ENCODE measurements at places on chromosomes 5 and 9. TPM values are rescaled to one million over a fixed set of nuclear protein-coding genes. Genes with fewer than 3 reads are reported as not detected.

The ZNF454 gene
- total RNA-seq: not detected

DNA sequence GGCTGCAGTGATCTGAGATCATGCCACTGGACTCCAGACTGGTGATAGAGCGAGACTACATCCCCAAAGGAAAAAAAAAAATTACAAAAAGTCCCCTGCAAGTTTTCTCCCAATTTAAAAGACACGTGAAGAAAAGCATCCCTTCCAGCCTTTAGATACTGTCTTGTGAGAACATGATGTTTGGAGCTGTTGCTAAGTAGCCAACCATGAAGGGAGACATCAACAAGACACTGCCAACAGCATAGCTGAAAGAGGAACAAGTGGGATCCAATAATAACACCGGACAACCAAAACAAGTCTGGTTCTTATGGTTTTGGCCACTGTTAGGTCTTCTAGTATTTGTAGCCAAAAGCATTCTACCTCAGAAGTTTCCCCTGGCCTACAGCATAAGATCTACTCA, 118.9 kb upstream of the CCDC180 start:
- H3K36me3 ChIP-seq: no peaks in the 10 kb centered on the region
- H3K27me3 ChIP-seq: no peaks in the 10 kb centered on the region
- no peak overlapping the region for H3K27ac ChIP-seq

DNA sequence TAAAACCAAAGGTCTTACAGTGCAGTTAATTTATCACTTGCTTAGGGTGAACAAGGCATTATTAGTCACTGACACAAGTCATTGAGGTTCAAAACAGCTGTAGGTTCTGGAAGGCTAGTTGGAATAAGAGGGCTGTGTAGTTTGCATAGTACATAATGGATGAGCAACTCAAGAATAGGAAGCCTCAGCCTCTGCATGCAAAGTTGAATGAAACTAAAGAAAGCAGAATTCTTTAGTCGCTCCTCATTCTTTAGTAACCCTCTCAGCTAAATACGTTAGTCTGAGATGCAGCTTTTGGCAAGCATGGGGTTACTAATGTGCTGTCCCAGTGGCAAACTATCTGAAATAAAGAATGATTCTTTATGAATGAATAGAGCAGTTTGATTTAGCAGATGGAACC, 74.2 kb downstream of the ADGRV1 start:
- no peaks in the 10 kb centered on the region for H3K4me1 ChIP-seq
- H3K27me3 ChIP-seq: no peaks in the 10 kb centered on the region
- H3K4me3 ChIP-seq: no peak overlapping the region
- H3K27ac ChIP-seq: no peak overlapping the region

- peaks cover 84% of the 10 kb centered on the region for H3K36me3 ChIP-seq
- no peak for DNase-seq
Observed at GRCh38 chr9:87661241-87661640, 64.7 kb upstream of the CTSL start.

DNA sequence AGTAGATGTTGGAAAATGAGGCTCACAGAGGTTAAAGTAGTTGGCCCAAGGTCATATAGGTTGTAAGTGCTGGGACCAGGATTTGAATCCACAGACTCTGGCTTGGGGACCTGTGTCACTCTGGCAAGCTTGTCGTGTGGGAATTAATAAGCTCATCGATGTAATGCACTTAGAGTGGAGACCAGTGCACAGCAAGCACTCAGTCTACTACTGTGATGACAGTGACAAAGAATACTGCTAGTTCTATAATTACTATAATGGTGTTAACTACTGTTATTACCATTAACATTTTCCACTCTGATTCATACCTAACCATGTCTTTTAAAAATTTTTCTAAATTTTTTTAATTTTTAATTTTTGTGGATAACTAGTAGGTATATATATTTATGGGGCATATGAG, 12.8 kb downstream of the PAM start:
- no peaks in the 10 kb centered on the region for H3K27me3 ChIP-seq
- H3K27ac ChIP-seq: no peak overlapping the region
- no peak for DNase-seq
- H3K36me3 ChIP-seq: no peaks in the 10 kb centered on the region

DNA sequence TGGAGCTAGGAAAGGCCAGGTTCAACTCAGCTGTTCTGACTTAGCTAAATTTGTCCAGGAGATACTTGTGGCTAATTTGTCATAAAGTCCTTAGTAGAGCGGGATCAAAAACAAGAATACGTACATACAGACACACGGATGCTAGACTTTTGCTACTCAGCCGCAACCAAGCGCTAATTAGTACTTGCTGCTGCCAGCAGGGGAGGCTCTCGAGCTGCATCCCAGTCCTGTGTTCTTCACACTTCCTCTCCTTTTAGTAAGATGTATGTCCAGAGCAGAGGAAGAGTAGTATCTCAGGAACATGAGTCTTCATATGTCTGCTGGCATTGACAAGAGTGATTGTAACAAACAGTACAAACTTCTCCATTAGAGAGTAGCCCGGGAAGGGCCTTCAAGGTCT, 58.3 kb downstream of the CYFIP2 start:
- no peak overlapping the region for H3K4me3 ChIP-seq
- H3K4me1 ChIP-seq: no peaks in the 10 kb centered on the region
- 0 out of 2 replicates have a peak, but pooled peaks cover 3% of the 10 kb centered on the region for H3K27me3 ChIP-seq
- no peak overlapping the region for H3K27ac ChIP-seq
- no peak for DNase-seq

The RASGRF2 gene
- total RNA-seq: 12.5 TPM

- H3K36me3 ChIP-seq: no peaks in the 10 kb centered on the region
- H3K27ac ChIP-seq: peak overlapping the region; percentile 31
- H3K4me1 ChIP-seq: peaks cover 14% of the 10 kb centered on the region
- DNase-seq: no peak
- no peak overlapping the region for H3K4me3 ChIP-seq
Observed at GRCh38 chr5:96335873-96336272, 97.2 kb downstream of the PCSK1 start.

GRCh38 chr5:150561571-150562275, 53.8 kb downstream of the NDST1 start:
- H3K4me3 ChIP-seq: no peak overlapping the region
- DNase-seq: no peak
- H3K27me3 ChIP-seq: no peaks in the 10 kb centered on the region
- H3K4me1 ChIP-seq: peaks cover 8% of the 10 kb centered on the region

The WASHC1 gene
- 4.8 TPM for total RNA-seq

GRCh38 chr5:134905246-134905996, 490 bp downstream of the PCBD2 start:
- 0 out of 2 replicates have a peak, but pooled peaks cover 3% of the 10 kb centered on the region for H3K4me1 ChIP-seq
- H3K27ac ChIP-seq: peak overlapping the region; percentile 91
- H3K27me3 ChIP-seq: no peaks in the 10 kb centered on the region
- DNase-seq: no peak
- H3K4me3 ChIP-seq: peak overlapping the region; percentile 95

The BRIX1 gene
- total RNA-seq: 81.5 TPM

- no peaks in the 10 kb centered on the region for H3K36me3 ChIP-seq
- H3K4me1 ChIP-seq: no peaks in the 10 kb centered on the region
- no peak overlapping the region for H3K4me3 ChIP-seq
- no peak overlapping the region for H3K27ac ChIP-seq
- no peak for DNase-seq
Observed at GRCh38 chr9:136489731-136490130, 6.9 kb upstream of the SEC16A start.

DNA sequence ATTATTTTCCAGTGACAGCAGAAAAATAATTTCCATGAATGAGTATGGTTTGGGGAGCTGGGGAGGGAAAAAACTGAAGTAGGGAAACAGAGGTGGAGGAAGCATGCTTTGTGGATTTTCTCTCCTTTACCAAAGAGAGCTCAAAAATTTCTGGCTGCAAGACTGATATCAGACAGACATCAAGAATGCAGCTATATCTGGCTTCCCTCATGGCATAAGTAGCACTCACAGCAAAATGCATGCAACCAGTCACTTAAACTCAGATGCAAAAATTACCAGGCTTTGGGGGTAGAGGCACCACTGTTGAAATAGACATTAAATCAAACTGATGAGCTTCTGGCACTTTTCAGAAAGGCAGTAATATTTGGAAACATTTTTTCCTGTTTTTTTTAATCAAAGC, 196.9 kb downstream of the TSSK1B start:
- no peak for DNase-seq
- H3K27me3 ChIP-seq: no peaks in the 10 kb centered on the region
- H3K36me3 ChIP-seq: no peaks in the 10 kb centered on the region
- no peak overlapping the region for H3K27ac ChIP-seq

DNA sequence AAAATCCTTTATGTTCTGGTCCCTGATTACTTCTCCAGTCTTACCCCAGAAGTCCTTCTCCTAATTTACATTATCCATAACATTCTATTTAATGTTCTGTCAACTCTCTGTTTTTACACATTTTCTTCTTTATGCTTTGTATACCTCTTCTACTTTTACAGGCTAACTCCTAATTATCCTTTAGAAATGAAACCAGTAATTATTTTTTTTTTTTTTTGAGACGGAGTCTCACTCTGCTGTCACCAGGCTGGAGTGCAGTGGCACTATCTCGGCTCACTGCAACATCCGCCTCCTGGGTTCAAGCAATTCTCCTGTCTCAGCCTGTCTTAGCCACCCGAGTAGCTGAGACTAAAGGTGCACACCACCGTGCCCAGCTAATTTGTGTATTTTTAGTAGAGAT, 9.0 kb downstream of the CENPK start:
- peaks cover 7% of the 10 kb centered on the region for H3K4me1 ChIP-seq
- DNase-seq: no peak
- no peaks in the 10 kb centered on the region for H3K27me3 ChIP-seq

DNA sequence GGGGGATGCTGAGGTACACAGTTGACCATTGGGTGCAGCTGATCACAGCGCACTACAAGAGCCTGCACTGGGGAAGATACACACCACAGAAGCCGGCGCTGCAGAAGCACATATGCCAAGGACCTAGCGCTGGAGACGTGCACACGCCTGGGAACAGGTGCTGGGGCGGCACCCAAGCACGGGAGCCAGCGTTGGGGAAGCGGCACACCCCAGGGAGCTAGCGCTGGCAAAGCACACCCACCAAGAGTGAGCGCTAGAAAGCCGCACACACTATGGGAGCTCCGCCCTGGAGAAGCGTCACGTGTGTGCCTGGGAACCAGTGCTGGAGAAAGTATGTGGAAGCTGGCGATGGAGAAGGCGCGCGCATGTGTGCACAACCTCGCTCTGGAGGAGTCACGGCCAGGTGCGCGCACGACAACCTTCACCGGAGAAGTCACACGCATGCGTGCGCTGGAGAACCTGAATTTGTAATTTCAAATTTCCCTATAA, 4.5 kb downstream of the FANCC start:
- peak overlapping the region; percentile 24 for H3K4me3 ChIP-seq
- peak; percentile 66 for DNase-seq
- no peaks in the 10 kb centered on the region for H3K27me3 ChIP-seq
- no peak overlapping the region for H3K27ac ChIP-seq

DNA sequence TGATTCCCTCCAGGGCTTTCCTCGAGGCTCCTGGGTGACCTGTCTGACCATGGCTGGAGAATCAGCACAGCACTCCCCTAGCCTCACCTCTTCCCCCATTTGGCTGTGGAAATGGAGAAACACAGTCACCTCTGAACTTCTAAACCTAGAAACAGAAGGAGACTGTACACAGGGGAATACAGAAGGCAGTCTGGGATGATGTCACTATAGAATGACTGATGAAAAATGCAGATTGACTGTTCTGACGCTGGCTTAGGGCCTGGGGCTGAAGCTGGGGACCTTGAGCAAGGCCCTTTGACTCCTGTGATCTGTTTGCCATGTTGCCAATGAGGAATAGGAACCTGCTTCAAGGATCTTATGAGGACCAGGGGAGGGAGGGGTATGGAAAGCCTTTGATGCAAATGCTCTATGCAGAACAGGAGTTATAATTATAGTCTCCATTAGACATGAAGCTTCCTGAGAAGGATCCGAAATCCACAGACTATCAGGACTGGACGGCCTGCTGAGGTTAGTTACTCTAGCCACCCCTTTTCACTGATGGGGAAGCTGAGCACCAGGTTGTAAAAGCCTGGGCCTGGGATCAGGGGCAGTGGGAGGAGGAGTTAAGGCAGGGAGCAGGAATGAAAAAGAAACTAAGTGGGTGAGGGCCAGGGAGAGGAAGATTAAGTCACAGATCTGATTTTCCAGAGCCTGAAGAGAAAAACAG, 24.4 kb upstream of the ANXA6 start:
- no peaks in the 10 kb centered on the region for H3K36me3 ChIP-seq
- H3K4me3 ChIP-seq: no peak overlapping the region
- H3K4me1 ChIP-seq: no peaks in the 10 kb centered on the region
- DNase-seq: peak; percentile 27

The PCDHA3 gene
- 0.05 TPM for total RNA-seq

- no peak within 1 kb of the TSS for H3K4me3 ChIP-seq
- no peaks in the 10 kb centered on the region for H3K36me3 ChIP-seq
- DNase-seq: no peak
Observed at GRCh38 chr5:41510176-41510831, at the start of gene PLCXD3. TSS of gene PLCXD3 (minus strand) at chr5:41510601. CDS start at chr5:41510526, 75 bp downstream.

DNA sequence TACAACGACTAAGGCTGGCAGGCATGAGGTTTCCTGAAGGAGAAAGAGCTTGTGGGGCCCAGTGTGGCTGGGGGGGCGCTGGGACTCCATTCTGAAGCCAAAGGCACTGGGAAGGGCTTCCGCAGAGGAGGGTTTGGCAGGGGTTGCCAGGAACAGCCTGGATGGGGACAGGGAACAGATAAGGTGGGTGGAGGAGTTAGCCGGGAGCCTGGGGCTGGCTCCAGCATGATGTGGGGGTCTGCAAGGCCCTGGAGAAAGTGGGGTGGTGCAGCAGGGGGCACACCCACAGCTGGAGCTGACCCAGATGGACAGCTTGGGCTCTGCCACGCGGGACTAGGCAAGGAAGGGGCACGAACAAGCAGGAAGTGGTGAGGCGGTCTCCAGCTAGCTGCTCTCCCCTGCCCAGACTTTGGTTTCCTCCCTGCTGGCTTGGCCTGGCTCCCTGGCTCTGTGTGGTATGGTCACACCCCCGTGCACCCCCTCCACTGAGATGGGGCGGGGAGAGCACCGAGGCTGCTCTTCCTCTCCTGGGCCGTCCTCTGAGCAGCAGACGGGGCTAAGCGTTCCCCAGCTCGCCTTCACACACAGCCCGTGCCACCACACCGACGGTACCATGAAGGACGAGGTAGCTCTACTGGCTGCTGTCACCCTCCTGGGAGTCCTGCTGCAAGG, at the start of gene LTC4S:
Gene LTC4S, plus strand, starts transcription at position 519 of the 672 bp plus-strand sequence. Its CDS starts 95 bp downstream, at position 614.
- H3K27me3 ChIP-seq: no peaks in the 10 kb centered on the region
- peaks cover 15% of the 10 kb centered on the region for H3K4me1 ChIP-seq
- H3K4me3 ChIP-seq: no peak within 1 kb of the TSS
- no peak within 1 kb of the TSS for H3K27ac ChIP-seq
- no peak for DNase-seq
- H3K36me3 ChIP-seq: peaks cover 25% of the 10 kb centered on the region

DNA sequence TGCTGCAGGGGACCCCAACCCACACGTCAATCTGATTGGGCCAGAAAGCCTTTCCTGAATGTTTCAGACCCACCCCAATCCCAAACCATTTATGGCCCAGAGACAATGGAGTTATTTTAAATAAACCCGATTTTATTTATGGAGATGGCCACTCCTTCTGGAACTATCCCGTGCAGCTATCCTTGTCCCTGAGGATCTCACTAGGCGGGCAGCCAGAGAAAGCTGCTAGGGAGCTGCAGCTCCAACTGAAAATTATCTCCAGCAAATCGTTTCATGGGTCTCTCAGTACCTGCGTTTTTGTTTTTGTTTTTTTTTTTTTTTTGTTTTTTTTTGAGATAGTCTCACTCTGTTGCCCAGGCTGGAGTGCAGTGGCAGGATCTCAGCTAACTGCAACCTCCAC, 23.0 kb downstream of the C1QTNF2 start:
- no peak for DNase-seq
- no peaks in the 10 kb centered on the region for H3K27me3 ChIP-seq
- no peaks in the 10 kb centered on the region for H3K36me3 ChIP-seq

- no peak overlapping the region for H3K27ac ChIP-seq
- H3K4me3 ChIP-seq: no peak overlapping the region
- peaks cover 24% of the 10 kb centered on the region for H3K27me3 ChIP-seq
- peaks cover 30% of the 10 kb centered on the region for H3K36me3 ChIP-seq
- peak; percentile 45 for DNase-seq
Observed at GRCh38 chr5:1282131-1282992, 12.5 kb downstream of the TERT start.

The CDKN2B-AS1 gene
- 2.6 TPM for total RNA-seq

Measured in SJSA1 (cell line).